B cell (primary cell): ENCODE measurements at places on chromosomes 11 and 22.
A peak's percentile ranks its signal among the peaks of the same experiment; 100 is the strongest.

- DNase-seq, result no peak
Measured at GRCh38 chr22:29323641-29324040, 8.1 kb upstream of the RASL10A start.

GRCh38 chr22:44229331-44229730 is 48.6 kb downstream of the PARVG start:
- no peak for DNase-seq

GRCh38 chr11:2704356-2704755 is 4.6 kb upstream of the KCNQ1OT1 start:
- DNase-seq, result no peak

DNA sequence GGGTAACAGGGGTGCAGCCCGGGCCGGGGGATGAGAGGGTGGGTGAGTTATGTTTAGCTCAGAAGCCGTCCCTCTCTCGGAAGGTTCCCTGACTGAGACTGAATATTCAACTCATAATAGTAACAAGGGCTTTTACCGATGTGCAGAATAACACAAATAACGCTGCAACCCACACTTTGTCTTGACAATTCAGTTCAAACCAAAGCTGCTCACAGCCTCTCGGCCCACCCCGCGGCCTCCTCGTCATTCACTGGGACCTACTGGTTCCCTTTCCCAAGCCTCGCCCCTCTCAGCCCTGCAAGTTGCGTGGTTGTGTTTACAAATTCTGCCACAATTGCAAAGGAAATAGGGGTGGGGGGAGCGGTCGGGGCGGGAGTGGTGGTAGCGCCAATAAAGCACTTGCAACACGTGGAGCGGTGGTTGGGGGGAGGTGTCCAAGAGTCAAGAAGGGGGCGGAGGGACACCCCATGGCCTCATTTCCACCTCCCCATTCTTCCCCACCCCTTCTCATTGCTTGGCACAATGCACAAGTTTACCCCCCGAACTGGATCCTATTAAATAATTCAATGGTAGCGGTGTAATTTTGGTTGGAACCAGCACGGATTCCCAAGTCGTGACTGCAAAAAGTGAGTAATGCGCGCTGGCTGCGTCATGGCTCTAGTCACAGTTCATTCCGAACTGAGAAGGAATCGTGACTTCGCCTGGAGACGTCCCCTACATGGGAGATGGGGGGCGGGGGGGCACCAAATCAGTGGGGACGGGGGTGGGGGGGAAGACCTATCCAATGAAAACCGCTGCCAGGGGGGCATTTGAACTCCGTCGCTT is 102.0 kb upstream of the HSD17B12 start:
- no peak for DNase-seq

GRCh38 chr11:76765863-76766350 is 17.2 kb upstream of the TSKU start:
- no peak for DNase-seq

- DNase-seq, result peak; percentile 66
Measured at GRCh38 chr22:35023692-35024363, 42.1 kb upstream of the ISX start.

- peak; percentile 39 for DNase-seq
Measured at GRCh38 chr11:73965764-73966121, 14.9 kb downstream of the DNAJB13 start.

GRCh38 chr11:134382257-134382656 is 29.8 kb downstream of the B3GAT1 start:
- DNase-seq, result no peak

DNA sequence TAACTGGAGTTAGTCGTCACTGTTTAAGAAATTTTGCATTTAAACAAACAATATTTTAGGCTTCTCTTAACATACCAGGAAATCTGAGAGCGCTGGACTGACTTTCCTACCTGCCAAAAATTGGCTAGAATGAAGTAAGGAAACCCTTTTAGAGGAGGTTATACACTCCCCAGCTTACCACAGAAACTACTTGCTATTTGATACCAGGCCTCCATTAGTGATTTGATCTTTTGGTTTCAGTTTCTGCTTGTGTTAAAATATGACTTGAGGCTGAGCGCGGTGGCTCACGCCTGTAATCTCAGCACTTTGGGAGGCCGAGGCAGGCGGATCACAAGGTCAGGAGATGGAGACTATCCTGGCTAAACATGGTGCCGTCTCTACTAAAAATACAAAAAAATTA is 419.9 kb downstream of the LRRC4C start:
- DNase-seq, result no peak

DNA sequence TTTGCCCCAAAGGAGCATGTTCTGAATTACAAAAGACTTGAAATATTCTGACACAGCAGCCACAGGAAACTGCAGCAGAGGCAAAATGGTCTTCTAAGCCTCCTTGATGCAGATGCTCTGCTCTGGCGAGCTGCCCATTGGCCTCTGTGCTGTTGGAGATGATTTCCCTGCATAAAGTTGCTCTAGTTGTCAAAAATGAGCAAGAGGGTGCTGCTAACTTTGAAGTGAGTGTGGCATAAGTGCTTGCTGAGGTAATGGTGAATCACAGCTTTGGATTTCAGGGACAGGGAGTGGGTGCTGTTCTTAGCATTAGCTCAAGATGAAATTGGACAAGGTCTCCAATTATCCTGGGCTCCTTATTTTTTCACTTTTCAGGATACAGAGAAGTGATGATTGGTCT is 435.4 kb downstream of the TMEM135 start:
- DNase-seq, result no peak

DNA sequence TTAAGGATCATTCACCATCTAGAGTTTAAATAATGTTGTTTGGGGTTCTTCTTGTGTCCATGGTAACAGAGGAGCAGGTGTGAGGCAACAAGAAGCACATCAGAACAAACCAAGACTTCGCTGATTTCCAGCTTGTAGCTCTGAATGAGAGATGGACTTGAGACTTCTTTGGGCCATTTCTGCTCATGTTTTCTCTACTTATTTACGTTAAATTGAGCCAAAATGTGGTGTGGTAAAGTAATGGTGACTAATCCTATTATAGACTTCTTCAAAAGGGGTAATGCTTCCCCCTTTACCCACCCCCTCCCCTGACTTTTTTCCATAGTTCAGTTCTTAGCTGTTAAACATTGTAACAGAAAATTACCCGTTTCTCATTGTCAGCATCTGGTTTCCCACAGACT is 65.2 kb downstream of the CSTPP1 start:
- DNase-seq, result no peak

- no peak for DNase-seq
Measured at GRCh38 chr22:28120691-28121592, 201.9 kb upstream of the PITPNB start.

DNA sequence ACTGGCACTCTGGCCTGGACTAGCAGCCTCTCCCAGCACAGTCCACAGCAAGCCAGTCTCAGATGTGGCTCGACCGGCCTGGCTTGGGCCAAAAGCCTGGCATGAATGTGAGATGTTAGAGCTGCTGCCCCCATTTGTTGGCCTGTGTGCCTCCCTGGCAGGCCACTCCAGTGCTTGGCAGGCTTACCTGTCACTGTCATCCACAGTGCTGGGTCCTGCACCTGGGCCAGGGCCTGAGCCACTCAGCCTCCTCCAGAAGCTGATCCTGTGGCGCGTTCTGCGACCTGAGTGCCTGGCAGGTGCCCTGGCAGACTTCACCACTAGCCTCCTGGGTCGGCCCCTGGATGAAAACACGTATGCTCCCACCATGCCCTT is 36.1 kb downstream of the RRP8 start:
- DNase-seq, result no peak

GRCh38 chr11:33214187-33214586 is 43.0 kb upstream of the HIPK3 start:
- DNase-seq, result no peak

GRCh38 chr11:123841174-123841573 is 35.0 kb upstream of the OR6M1 start:
- DNase-seq, result no peak

- no peak for DNase-seq
Measured at GRCh38 chr11:61874377-61874809, 17.0 kb downstream of the FADS3 start.

GRCh38 chr22:20431511-20432192 is 6.0 kb downstream of the SCARF2 start:
- DNase-seq, result no peak

- no peak for DNase-seq
Measured at GRCh38 chr11:19982774-19983495, 177.3 kb downstream of the DBX1 start.

- DNase-seq, result no peak
Measured at GRCh38 chr11:76808996-76809395, 25.8 kb downstream of the TSKU start.

DNA sequence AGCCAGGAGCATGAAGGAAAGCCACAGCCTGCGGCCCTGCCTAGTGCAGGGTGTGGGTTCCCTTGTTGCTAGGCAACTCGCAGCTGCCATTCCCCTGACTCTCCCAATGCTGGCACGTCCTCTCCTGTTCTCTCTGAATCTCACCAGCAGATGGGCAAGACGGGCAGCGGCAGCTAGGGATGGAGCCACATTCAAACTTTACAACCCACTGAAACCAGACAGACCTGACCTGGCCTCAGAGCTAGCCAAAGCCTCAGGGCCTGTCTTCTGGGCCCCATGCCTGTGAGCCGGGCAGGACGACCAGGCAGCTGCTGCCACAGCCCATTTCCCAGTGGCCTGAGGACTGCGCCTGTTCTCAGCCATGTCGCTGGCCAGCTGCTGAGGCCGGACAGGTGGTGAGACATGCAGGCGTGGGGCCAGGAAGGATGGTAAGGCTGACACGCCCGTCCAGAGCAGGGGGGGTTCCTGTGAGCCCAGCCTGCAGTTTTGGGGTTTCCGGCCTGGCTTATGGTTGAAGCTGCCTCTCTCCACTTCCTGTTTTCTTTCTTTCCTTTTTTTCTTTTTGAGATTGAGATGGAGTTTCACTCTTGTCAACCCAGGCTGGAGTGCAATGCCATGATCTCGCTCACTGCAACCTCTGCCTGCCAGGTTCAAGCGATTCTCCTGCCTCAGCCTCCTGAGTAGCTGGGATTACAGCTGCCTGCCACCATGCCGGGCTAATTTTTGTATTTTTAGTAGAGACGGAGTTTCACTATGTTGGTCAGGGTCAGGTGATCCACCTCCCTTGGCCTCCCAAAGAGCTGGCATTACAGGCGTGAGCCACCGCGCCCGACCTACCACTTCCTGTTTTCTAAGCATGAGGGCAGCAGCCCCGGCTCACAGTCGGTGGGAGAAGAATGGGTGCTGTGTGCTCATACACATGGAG is 4.1 kb downstream of the SUN2 start:
- peak; percentile 89 for DNase-seq

GRCh38 chr11:70203751-70204465 is 812 bp downstream of the FADD start:
- DNase-seq, result peak; percentile 67

DNA sequence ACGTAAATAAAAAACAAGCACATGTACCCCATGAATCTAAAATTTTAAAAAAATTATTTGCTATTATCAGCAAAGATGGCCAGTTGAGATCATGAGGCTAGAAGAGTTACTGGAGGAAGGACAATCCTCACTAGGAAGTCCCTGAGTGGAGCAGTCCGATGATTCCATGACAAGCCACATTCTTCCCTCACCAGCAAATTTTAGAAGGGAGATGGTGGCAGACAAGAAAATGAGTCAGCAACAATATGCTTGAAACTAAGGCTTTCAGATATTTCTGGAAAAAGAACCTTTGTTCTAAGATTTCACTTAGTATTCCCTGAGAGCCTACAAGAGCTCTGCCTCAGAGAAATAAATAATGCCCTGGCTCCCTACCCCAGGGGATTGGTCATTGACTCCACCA is 34.9 kb downstream of the P4HA3 start:
- no peak for DNase-seq

- no peak for DNase-seq
Measured at GRCh38 chr11:296171-297050, 2.9 kb downstream of the IFITM5 start.

DNA sequence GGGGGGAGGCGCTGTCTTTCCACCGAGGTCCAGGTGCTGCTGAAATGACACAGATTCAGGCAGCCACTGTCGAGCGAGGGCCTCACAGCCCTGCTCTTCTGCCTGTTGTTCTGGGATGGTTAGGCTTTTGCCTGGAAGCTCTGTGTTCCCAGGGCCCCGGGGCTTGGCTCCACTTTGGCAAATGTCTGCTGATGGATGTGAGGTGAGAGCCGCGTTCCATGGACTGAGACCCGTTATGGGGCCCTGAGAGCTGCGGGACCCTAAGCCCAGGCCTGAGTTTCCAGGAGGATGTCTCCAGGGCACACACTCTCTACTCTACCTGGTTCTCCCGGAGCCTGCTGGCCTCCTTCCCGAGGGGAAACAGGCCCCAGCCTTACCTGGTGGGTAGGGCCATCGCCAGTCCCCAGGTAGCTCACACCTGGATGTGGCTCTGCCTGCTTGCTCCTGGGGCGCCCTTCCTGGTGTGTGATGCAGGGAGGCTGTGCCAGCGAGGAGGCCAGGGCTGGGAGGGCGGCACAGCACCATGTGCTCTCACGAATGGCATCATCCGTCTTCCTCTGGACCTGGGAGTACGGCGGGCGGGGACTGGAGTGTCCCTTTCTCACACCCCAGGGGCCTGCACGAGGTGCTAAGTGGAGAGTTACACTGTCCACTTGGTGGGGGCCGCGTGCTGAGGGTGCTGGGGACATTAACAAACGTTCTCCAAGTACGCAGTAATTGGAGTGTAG is 435.5 kb downstream of the TBC1D22A start:
- DNase-seq, result no peak

- DNase-seq, result no peak
Measured at GRCh38 chr11:22347857-22348487, 9.8 kb downstream of the SLC17A6 start.

- DNase-seq, result no peak
Measured at GRCh38 chr11:128948583-128948982, 5.9 kb upstream of the TP53AIP1 start.

GRCh38 chr11:67073908-67074307 is 17.3 kb downstream of the RHOD start:
- DNase-seq, result no peak

- DNase-seq, result no peak
Measured at GRCh38 chr11:59614277-59615119, 1.1 kb downstream of the OSBP start.

GRCh38 chr11:69320326-69320725 is 26.4 kb downstream of the MYEOV start:
- no peak for DNase-seq

DNA sequence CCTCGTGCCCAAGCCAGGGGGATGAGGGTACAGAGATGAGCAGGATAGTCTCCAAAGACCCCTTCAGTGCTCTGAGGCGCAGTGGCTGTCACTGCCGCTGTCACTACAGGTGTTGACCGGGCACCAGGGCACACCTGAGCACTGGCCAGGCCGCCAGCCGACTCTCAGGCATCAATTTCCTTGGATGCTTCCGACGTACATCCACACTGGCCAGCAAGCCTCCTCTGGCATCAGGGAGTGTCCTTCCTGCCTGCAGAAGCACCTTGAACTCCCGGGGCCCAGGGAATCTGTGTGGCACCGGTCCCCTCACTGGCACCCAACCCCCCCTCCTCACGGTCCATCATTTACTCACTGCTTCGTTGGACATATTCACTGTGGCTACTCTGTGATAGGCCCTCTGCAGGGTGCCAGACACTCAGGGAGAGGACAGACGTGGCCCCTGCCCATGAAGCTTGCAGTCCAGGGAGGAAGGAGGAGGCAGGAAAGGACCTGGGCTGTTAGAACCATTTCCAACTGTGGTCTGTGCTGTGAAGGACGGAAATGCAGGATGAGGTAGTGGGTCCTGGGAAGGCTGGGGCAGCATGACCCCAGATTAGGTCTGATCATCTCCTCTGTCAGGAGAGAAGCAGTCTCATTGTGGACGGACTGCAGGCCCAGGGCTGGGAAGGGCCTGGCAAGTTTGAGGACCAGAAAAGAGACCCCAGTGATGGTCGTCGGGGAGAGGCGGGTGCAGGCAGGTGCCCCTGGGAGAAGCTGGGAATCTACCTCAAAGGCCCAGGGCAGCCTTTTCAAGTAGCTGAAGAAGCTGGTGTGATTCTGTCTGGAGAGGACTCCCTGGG is 46.3 kb upstream of the ANO1 start:
- no peak for DNase-seq
